Myocyte (in vitro differentiated cells): ENCODE measurements at places on chromosomes 7 and 10.

GRCh38 chr7:5360451-5360850, 63.2 kb downstream of the TNRC18 start:
- no peak for DNase-seq

DNA sequence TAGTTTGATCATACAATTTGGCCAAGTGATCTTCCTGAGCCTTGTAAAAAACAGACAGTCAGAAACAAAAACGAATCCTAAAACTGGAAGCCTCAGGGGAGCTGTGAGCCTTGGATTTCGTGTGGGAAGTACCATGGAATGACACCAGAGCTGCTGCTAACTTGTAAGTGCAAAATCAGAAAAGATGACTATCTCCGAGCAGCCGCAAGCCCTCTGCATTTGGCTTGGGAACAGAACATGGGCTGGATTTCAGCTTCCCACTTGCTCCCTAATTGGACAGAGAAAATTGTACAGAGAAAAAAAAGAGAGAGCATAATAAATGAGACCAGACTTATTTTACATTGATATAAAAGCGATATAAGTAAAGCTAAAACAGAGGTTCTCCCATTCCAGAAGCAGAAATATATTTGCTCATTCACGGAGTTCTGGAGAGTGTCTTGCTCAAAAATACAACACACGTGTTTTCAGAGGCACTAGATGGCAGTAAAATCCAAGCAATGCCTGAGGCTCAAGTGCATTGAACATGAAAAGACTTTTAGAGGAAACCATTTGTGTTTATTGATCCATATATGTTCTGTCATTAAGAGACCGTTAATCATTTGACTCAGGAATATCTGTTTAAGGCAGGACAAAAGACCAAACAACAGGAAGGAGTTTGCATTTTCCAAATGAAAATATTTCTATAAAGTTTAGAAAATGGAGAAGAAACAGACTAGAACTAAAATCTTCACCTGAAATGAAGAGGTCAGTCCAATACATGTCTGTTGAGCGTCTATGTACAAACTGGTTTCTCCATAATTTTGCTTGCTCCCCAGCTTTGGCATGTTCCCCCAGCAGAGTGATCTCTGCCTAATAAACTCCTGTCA, 78.3 kb upstream of the SLC26A5 start:
- peak; percentile 59 for DNase-seq

DNA sequence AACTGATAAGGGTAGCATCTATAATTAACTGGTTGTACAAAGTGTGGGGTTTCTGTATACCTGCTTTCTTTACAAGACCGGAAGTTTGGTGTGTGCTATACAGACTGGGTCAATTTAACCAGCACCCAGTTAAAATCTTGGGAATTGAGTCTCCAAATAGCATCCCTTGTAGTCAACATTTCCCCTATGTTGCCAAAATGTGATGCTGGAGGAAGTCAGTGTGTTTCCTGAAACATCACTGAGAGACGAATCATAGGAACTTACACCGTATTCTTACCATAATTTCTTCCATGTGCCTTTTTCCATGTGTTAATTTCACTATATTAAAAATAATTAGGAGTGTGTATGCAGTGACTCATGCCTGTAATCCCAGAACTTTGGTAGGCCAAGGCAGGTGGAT, 1.7 kb downstream of the AKR1C4 start:
- DNase-seq: no peak

- peak; percentile 78 for DNase-seq
Observed at GRCh38 chr7:95264363-95264891, 59.9 kb downstream of the PON1 start.

- DNase-seq: no peak
Observed at GRCh38 chr7:158812684-158813083, 16.6 kb downstream of the ESYT2 start.
